Fibroblast of skin of right biceps (primary cell): ENCODE measurements at places on chromosomes 11 and 22.

GRCh38 chr11:112524798-112525197 lies 264.1 kb upstream of the PLET1 start:
- no peak for DNase-seq

GRCh38 chr11:2293984-2294925 lies 7.5 kb downstream of the C11orf21 start:
- DNase-seq = no peak

- peak; percentile 32 for DNase-seq
Observed at GRCh38 chr11:85766721-85767161, 44.2 kb downstream of the SYTL2 start.

GRCh38 chr22:46072110-46072881 lies 78.0 kb upstream of the PPARA start:
- peak; percentile 70 for DNase-seq

DNA sequence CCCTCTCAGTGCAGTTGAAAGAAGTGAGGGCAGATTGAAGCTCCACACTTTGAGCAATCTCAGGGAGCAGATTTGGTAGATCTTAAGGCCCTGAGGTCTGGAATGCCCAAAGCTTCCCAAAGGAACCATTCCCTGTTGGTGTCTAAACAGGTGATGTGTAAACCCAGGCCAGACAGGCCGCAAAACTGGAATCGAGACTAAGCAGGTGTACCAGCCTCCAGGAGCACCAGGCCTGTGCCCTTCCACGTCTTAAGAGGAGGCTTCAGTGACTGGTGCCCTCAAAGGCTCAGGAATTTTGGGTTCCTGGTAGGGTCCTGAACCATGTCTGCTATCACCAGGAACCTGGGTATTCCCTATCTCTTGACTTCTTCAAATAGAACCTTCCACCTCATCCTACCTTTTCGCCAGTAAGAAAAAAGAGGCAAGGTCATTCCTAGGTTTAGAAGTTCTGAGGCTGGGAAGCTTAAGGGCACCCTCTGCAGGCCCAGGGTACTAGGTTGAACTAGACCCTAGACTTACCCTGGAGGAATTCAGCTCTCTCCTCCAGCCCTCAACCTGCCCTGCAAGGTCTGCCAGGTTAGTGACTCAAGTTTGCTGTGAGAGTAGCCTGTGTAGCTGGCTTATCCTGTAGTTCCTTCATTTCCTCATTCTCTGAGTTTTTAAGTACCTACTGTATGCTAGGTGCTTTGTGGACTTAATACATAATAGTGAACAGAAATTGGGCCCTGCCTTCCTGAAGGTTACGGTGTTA lies 100.0 kb upstream of the NNMT start:
- no peak for DNase-seq

GRCh38 chr22:43988116-43988820 lies 33.0 kb downstream of the SAMM50 start:
- DNase-seq = no peak

GRCh38 chr11:285021-285893 lies 3.7 kb upstream of the PGGHG start:
- no peak for DNase-seq

GRCh38 chr11:22859756-22860155 lies 518 bp downstream of the CCDC179 start:
- no peak for DNase-seq

DNA sequence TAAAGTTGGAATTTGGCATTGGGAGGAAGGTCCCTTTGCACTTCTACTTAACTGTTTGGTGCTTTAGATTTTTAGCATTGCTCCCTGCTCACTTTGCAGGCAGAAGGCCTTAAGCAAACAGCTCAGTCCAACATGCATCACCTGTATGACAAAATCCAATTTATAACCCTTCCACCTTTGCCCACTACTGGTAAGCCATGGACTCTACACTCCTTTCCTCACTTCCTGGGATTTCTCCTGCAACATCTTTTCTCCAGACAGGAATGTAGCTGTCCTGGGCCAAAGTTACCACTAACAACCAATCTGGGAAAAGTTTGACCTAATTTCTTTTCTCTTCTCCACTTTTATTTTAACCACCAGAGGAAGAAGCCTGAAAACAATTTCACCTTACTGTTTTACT lies 1.8 kb upstream of the OR2D2 start:
- DNase-seq = no peak
